Parietal lobe (tissue), 2 donors: ENCODE measurements at places on chromosomes 2 and 18. TPM values are rescaled to one million over a fixed set of nuclear protein-coding genes. Genes with fewer than 3 reads are reported as not detected.

HJURP gene
- total RNA-seq, result 3.8 TPM

SRD5A2 gene
- not detected for total RNA-seq

MYO5B gene
- 39.4 TPM for total RNA-seq

MBD2 gene
- 22.2 TPM for total RNA-seq

ATOH8 gene
- total RNA-seq, result 3.1 TPM

SERPINB12 gene
- total RNA-seq, result not detected

FSIP2 gene
- 11.0 TPM for total RNA-seq

ERFE gene
- 1.3 TPM for total RNA-seq

ALLC gene
- not detected for total RNA-seq

REEP1 gene
- total RNA-seq, result 191 TPM

WNT6 gene
- not detected for total RNA-seq
